ENCODE measurements at places on chromosomes 4 and X.

DNA sequence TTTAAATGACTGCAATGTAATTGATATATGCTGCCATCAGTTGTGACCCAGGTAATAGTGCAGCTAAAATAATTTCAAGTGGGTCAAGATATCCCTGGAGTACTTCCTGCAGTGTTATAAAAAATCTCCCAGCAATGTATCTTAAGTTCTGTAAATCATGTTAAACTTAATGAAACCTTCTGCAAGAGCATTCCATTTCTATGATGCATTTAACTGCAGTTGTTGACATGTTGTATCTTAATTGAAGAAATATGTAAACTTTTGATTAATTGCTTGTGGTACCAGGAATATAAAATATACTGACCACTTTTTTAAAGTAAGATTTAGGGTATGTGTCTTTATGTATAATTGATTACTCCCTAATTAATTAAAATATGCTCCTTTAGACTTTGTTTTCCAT, 213.6 kb downstream of the AFF2 start:
- DNase-seq = peak; percentile 1

DNA sequence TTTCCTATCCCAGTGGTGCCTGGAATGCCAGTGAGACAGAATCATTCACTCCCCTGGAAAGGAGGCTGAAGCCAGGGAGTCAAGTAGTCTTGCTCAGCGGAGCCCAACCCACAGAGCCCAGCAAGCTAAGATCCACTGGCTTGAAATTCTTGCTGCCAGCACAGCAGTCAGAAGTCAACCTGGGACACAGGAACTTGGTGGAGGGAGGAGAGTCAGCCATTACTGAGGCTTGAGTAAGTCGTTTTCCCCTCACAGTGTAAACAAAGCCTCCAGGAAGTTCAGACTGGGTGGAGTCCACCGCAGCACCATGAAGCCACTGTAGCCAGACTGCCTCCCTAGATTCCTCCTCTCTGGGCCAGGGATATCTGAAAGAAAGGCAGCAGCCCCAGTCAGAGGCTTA, 283.2 kb upstream of the CPEB2 start:
- DNase-seq = peak; percentile 29

GRCh38 chrX:77389891-77390290, 57.3 kb upstream of the FGF16 start:
- DNase-seq = no peak

DNA sequence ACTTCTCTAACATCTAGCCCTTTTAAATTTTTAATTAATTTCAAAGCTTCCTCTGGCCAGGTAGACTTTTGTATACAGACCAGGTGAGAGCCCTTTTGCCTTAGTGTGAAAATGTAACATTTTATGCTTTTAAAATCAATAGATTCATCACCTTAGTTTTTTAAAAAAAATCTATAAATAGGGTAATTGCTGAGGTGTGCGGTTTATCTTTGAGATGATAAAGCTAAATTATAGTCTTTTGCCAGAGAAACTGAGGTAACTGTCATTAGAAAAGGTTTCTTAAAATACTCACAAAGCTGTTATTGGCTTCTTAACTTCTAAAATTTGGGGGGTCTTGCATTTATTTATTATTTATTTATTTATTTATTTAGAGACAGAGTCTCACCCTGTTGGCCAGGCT, 62.9 kb downstream of the NELFA start:
- DNase-seq = no peak

- peak; percentile 7 for DNase-seq
Measured at GRCh38 chr4:139077567-139078355, 62.2 kb downstream of the NOCT start.

- DNase-seq = peak; percentile 33
Measured at GRCh38 chrX:110915111-110915510, 119.5 kb upstream of the CHRDL1 start.

- DNase-seq = no peak
Measured at GRCh38 chrX:79170476-79171035, 26.1 kb downstream of the GPR174 start.
